Activated CD8-positive, alpha-beta T cell treated with anti-CD3 and anti-CD28 coated beads, Interleukin-2, amount 10 ng/mL, durations not matched to agents 7 days and 5 days (primary cell): ENCODE measurements at places on chromosomes 5 and 9.
A peak's percentile ranks its signal among the peaks of the same experiment; 100 is the strongest.

GRCh38 chr5:177320879-177321278 lies 9.2 kb upstream of the MXD3 start:
- DNase-seq: no peak

DNA sequence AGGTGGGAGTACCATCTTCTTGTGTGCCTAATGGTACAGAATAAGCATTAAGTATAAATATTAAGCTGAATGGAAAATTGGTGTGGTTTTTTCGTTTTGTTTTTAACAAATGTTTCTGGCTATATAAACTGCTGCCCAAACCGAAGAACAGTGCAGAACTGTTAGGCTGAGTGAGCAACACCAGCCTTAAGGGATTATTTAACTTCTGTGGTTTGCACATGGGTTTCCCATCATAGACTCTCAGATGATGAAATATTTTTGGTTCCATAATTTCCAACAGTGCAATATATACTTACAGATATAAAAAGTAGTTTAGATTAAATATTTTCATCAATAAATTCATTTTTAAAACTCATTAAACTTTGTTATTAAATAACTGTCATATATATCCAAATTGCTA lies 16.4 kb downstream of the C5orf63 start:
- no peak for DNase-seq

DNA sequence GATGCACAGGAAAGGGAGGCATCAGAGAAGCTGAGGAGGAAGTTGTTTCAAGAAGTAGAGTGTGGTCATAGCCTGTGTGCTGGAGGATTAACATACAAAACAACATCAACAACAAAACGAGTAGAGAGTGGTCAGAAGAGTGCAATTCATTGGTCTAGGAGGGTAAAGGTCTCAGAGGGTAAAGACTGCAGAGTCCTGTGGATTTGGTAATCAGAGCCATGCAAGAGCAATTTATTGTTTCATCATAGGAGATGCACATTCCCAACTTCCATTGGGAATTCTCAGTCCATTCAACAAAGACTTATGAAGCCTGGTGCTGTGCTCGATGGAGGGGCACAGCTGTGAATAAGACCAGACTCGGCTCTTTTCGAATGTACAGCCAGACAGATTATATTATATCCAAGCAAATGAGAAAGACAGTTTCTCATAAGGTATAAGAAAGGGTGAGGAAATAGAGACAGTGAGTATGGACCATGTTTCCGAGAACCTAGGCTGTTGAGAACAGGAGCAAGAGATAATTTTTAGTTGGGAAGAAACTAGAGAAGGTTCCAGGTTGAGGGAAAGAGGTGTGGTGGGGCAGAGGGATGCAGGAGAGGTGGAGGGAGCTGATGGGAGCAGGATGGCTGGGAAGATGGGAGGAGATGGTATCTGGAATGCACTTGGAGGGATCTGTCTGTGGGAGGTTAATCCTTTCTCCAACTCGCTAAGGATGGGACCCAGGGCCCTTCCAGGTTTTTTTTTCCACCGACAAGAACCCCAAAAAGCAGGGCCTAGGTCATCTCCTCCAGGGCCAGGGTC lies 7.9 kb upstream of the MYORG start:
- DNase-seq: no peak

DNA sequence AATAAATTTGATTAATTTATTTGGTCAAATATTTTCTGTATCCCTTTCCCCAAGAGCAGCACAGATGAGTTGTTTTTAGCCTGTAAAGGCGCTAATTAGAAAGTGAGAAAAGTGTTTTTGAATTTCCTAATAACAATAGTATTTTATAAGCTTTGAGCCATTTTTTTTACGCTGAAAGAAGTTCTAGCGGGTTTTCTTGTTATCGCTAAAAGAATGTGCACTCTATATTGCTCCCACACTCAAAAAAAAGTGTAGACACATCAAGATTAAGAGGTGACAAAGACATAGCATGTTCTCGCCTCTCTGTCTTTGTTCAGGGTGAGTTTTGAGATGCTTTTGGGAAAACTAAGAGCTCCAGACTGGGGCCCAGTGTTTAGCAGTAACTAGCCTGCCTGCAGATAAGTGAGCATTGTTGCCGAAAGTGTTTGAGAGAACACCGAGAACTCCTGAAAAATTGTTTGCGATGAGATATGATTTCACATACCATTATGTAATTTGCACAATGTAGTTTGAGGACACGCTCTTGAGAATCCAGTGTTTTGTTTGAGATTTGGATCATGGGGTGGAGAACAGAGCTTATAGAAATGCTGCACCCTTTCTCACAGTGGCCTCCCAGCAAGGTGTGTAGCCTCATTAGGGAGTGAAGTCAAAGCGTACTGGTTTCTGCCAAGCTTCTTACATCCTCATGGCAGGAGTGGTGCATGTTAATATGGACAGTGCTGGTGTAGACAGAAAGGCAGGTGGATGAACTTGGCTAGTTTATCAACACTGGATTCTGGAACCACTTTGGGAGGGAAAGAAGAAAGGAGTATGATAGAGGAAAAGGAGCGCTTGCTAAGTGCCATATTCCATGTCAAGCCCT lies 1.5 kb downstream of the F2R start:
- no peak for DNase-seq

GRCh38 chr5:1772634-1773033 lies 27.0 kb downstream of the MRPL36 start:
- no peak for DNase-seq

DNA sequence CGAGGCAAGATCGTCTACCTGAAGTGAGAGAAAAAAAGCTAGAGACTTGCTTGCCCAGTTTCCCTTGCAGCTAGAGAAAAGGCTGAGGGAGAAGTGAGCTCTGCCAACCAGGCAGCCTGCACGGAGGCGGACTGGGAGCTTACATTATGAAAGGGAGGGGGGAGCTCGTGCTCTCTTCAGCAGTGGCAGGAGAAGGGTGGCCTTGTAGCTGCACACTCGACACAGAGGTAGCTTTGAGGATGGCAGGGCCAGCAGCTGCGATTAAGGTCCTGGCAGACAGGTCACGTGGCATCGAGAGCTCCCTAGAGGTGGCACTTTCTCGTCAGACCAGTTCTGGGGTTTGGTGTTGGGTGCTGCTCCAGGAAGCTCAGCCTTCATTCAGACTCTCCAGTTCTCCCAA lies 26.7 kb downstream of the APBA1 start:
- DNase-seq: no peak

- no peak for DNase-seq
Measured at GRCh38 chr5:40260361-40260760, 419.4 kb upstream of the PTGER4 start.

DNA sequence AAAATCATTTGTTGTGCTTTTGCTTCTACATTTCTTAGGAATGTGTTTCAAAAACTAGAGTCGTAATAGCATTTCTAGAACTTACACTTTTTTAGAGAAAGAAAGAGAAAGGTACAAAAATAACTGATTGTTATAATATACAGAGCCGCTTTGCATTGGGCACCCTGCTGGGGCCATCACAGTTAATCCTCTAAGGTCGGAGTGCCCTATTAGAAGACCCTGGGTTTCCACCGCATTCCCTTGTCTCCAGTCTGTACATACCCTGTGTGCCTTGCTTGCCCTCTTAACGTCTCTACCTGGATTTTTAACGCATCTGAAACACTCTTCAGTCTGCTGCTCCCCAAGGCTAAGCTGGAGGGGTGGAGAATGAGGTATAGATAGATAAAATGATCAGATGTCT lies 1.3 kb downstream of the MARVELD2 start:
- DNase-seq: no peak

DNA sequence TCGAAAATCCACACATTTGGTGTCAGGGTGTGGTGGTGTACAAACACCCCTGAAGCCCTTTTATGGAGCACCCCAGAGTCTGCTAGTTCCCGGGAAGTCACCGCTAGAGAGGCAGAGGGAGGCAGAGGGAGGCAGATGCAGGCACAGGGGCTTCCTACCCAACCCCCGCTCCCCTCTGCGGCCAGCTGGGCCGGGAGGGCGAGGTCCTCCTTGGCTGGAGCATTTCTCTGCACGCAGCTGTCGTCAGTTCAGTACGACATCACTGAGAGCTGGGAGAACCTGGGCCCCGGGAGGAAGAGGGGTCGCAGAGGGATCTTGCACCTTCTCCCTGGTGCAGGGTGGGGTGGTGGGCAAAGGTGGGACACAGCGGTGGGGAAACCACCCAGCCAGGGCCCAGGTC lies 15.8 kb upstream of the UBAC1 start:
- DNase-seq: no peak

DNA sequence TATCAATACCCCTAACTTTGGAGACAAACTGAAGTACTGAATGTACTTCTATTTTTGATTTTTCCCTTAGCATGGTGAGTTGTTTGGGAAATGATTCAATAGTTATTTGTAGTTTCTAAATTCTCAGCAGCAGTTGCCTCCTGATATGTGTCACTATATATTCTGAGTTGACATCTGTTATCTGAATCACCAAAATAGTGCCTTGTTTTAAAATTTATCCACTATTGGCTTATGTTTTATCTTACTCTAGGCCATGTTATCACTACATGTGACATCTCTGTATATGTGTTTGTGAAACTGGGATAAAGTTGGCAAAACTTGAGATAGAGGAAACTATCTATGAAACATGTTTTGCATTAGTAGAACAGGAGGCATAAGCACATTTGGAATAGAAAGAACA lies 317.6 kb downstream of the TLE4 start:
- DNase-seq: no peak

GRCh38 chr5:177489119-177489716 lies 8.2 kb downstream of the PDLIM7 start:
- no peak for DNase-seq

GRCh38 chr5:32598260-32598937 lies 13.0 kb downstream of the SUB1 start:
- DNase-seq: no peak

- no peak for DNase-seq
Measured at GRCh38 chr5:148403344-148403743, 19.6 kb downstream of the FBXO38 start.

GRCh38 chr5:139774980-139775661 lies 20.5 kb upstream of the PSD2 start:
- peak; percentile 85 for DNase-seq

GRCh38 chr9:95102001-95102433 lies 215.5 kb downstream of the FANCC start:
- no peak for DNase-seq

DNA sequence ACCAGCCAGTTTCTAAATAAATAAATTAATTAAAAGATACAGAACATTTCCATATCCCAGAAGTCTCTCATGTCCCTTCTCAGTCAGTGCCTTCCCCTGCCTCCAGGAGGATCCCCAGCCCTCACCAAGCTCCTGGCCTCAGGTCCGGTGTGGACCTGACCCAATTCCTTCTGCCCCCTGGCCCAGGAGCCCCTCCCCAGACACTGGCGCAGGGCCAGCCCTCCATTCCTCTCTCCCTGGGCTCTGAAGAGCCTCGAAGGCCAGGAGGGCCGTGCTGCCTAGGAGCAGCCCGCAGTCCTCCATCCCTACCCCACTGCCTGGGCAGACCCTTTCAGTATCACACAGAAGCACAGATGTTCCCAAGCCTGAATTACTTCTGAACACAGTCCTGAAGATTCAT lies 61.8 kb upstream of the BARHL1 start:
- no peak for DNase-seq

DNA sequence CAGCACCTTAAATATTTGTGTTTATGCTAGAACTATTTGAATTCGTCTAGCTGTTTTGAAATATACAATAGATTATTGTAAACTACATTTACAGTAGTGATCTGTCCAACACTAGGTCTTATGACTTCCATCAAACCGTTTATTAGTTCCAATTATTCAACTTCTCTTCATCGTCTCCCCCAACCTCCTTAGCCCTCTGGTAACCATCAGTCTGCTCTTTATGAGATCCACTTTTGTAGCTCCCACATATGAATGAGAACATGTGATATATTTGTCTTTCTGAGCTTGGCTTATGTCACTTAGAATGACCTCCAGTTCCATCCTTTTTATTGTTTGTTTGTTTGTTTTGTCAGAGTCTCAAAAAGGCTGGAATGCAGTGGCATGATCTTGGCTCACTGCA lies 11.8 kb downstream of the DMXL1 start:
- no peak for DNase-seq

GRCh38 chr9:74543145-74543544 lies 46.0 kb downstream of the RORB start:
- no peak for DNase-seq

GRCh38 chr5:64077589-64077988 lies 88.1 kb upstream of the RNF180 start:
- DNase-seq: no peak

GRCh38 chr5:139445325-139446170 lies 6.2 kb upstream of the DNAJC18 start:
- no peak for DNase-seq

GRCh38 chr5:56985936-56986625 lies 34.2 kb upstream of the MIER3 start:
- DNase-seq: no peak

- no peak for DNase-seq
Measured at GRCh38 chr5:132566657-132567056, 9.9 kb downstream of the RAD50 start.

GRCh38 chr5:180339583-180340183 lies 13.5 kb downstream of the GFPT2 start:
- DNase-seq: no peak

GRCh38 chr9:137407590-137408300 lies 15.2 kb downstream of the EXD3 start:
- no peak for DNase-seq

DNA sequence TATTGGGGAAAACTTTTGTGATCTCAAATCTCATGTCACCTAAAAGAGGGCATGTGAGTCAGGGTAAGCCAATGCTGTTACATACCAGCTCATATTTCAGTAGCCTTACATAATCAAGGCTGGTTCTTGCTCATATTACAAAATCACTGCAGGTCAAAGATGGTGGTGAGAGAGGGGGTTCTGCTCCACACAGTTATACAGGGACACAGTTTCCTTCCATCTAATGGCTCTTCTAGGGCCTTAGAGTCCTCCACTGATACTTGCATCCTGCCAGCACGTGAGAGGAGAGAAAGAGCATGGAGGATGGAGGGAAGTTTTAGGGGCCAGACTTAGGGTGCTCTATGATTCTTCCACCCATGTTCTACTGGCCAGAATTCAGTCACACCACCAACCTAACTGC lies 130.0 kb downstream of the LIFR start:
- no peak for DNase-seq

DNA sequence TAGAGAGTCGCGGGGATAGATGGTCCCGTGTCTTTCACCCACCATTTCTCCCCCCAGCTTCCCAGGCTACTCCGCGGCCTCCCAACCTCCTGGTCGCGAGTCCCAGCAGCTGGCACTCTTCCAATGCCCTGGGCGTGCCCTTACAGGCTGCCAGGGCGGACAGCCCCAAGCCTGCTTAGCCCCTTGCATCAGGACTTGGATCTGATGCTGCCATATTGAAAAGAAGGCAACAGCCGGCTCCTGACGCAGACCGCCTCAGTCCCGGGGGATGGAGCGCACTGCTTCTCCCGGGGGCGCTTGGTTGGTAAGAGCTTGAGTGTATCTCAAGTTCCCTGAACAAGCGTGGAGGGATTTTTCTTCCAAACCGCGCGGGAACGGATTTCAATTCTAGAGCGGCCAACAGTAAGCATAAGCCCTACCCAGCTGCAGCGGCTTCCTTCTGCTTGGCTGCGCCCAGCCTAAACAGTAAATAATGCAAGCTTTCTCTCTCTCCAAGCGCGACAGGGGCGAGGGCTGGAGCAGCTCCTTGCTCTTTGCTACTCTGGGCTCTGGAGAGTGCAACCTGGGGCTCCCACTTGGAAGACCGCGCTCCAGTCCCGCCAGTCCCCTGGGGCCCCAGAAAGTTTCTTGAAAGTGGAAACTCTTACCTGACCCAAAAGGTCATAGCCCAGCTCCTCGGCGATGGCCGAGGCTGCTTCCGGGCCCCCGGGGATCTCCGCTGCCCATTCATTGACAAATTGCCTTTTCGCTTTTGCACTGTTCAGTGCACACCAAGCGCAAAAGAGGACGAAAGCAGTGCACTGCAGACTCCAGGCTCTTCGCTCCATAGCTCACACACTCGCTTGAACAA lies 607 bp downstream of the PCSK1 start:
- no peak for DNase-seq
